HEK293T (cell line): ENCODE measurements at places on chromosomes 3 and 15.

DNA sequence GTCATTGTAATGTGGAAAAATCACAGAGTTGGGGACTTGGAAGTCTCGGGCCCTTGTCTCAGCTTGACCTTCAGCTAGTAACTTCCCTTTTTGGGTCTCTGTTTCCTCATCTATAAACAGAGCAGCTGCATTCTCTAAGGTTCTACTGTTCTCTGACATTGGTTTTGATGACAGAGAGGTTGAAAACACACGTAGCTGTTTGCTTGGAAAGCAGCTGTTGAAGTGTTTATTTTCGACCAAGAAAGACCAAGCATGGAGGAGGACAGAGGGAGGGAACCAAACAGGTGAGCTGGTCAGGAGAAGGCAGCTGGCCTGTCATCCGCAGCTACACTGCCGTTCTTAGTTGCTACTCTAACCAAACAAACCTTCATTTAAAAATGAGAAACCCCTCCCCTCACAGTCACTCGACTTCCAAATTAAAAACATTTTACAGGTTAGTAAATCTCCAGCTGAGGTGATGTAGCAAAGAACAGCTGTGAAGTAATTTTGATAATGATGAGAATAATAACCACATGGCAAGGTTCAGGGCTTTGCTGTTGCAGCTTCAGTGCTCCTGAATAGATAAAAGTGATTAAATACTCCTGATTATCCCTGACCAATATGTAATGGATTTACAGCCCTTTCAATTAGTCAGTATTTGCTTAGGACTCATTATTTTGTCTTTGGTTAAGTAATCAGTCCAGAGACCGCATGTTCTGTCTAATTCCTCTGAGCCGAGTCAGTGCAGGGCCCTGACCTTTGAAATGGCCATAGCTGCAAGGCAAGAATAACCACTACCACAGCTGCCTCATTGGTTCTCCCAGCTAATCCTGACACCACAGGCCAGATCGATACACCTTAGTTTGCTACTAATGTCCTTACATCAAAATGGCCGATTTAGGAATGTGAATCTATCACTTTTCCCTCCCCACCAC, 65.3 kb downstream of the MEIS2 start:
- DNase-seq = no peak

DNA sequence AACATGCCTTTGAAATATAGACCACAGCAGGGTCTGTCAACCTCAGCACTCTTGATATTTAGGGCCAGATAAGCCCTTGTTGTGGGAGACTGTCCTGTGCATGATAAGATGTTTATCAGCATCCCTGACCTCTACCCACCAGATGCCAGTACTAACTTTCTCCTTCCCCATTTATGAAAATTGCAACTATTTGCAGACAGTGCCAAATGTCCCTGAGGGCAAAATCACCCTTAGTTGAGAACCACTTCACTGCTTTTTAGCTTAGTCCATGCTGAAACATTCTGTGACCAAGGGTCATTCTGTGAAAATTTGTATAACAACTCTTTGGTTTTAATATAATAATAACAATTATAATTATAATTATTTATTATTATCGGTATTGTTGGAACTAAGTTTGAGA, 1032.4 kb downstream of the MCTP2 start:
- DNase-seq = no peak

- DNase-seq = no peak
These were observed 43.9 kb downstream of the RPL22L1 start for GRCh38 chr3:170826047-170826446.

- DNase-seq = no peak
These were observed 449.9 kb downstream of the PDCD6IP start for GRCh38 chr3:34248352-34248751.

- no peak for DNase-seq
These were observed 9.4 kb upstream of the SMCO1 start for GRCh38 chr3:196524527-196524926.

DNA sequence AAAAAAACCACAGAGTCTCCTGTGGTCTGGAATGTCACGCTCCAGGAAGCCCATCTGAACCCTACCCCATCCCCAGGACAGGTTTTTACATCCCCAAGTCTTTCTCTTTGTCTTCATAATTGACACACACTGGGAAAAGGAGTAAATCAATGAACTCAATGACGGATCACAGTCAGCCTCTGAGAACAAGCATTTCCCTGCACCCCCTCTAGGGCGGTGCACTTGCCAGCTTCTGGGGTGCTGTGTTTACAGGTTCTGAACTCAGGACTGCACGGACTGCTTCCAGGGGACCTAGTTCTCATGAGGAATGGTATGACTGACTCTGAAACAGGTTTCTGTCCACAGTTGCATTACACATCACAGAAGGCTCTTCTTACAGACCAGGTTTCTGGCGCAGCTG, 81.1 kb downstream of the NUP210 start:
- no peak for DNase-seq

GRCh38 chr15:73323956-73324355, 44.8 kb downstream of the HCN4 start:
- no peak for DNase-seq

- no peak for DNase-seq
These were observed 243.5 kb upstream of the MANF start for GRCh38 chr3:51141573-51141972.

DNA sequence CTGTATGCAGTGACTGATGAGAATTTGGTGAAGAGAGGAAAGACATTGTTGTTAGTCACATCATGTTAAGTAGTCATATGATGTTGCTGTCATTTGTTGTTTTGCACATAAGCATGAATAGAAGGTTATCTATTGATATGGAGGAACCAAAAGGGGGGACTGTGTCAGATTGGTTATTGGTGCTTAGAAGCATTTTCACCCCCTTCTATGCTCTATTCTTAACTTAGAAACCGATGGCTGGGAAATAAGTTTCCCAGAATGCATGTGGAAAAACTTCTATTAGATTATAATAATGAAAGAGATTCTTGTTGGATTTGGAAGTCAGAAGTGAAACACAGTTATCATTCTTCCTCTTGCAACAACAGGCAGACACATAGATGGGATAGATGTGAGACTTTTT, 33.2 kb upstream of the CADM2 start:
- DNase-seq = no peak

DNA sequence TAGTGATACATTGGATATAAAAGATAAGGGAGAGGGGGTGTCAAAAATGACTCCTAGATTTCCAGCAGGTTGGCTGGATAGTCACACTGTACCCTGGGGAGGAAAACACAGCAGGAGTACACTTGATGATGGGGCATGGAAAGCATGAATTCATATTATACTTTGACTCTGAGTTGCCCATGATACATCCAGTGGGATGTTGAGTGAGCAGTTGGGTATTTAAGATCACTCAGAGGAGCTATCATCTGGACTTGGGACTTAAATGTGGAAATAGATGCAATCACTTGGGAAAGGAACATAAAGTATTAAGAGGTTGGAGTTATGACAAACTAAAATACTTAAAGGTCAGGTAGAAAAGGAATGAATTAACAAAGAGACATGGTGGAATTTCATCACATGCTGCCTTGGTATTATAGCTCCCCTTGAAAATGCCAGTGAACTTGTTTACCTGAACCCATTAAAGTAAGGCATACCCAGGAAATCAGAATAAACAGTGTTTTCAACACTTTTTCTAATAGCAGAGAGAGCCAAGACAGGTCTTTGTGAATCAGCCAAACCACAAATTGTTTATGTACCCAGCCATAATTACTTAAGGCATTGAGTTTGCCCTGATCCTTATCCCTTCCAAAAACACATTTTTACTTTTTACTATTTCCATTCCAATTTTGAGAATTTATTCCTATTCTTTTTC, 49.9 kb upstream of the ABI3BP start:
- DNase-seq = no peak

DNA sequence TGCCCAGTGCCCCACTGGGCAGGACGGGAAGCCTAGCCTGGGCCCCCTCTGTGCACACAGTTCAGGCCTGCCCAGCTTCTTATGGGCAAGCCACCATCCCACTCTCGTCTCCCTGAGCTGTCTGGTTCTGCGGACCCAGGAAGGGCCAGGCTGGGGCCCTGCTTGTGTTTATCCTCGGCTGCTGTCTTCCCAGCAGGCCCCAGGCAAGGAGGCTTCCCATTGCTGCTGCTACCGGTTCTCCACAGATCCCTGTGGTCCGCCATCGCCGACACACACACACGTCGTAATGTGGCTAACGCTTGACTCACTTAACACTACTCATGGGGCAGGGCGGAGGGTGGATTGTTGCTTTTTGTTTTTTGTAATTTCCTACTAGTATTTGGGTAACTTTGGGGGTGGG, 52.4 kb upstream of the SLC6A1 start:
- no peak for DNase-seq

DNA sequence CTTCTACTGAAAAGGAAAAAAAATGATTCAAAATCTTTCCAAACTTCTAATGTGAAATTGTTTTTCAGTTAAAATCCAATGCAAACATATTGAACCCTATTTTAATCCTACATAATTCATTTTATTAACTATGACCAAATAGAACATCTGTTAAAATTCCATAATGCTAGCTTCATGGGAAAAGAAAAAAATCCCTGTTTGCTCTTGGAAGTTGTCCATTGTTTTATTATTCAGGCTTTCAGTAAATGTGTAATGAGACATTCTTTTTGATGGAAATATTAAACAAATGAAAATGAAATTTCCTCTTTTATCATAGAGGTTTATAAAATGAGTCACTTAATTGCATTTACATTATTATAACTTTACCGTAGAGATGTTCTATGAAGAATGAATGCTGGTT, 49.5 kb downstream of the SLC25A26 start:
- DNase-seq = no peak

DNA sequence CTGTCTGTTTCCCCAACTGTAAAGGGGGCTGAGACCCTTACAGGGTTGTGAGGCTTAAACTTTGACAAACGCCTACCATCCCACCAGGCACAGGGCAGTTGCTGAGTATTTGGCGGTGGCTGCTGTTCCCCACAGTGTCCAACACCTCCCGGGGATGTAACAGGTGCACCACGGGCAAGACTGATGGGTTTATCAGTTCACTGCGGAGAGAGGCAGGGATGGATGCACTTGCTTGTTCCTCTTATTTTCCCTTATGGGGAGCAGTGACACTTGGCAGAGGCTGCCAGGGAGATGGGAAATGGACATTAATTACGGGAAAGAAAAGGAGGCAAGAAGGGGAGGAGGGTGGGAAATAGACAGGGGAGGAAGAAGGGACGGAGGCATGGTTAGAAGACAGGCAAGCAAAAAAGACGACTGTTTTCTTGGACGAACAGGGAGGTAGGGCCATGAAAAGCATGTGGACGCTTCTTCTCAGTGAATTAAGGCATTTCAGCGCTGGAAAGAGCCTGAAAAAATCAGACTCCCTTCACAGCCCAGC, 16.6 kb upstream of the ADIPOQ start:
- no peak for DNase-seq

- no peak for DNase-seq
These were observed 166.8 kb upstream of the COL8A1 start for GRCh38 chr3:99471353-99472323.

DNA sequence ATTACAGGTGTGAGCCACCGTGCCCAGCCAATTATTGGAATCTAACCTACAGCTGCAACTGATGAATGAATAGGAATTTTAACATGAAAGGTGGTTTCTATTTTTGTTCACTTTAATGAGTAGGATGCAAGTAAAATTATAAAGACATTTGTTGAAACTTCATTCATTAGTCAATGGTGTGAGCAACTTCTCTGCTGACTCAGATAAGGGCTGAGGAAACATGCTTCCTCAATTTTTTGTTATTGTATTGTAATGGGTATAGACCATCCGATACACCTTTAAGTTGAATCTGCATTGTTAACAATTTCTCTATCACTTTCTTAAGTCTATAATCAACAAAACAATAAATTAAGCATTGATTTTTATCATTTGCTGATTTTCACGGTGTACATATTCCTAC, 127.8 kb downstream of the STAG1 start:
- no peak for DNase-seq

GRCh38 chr15:68646696-68647095, 67.9 kb downstream of the CORO2B start:
- no peak for DNase-seq

DNA sequence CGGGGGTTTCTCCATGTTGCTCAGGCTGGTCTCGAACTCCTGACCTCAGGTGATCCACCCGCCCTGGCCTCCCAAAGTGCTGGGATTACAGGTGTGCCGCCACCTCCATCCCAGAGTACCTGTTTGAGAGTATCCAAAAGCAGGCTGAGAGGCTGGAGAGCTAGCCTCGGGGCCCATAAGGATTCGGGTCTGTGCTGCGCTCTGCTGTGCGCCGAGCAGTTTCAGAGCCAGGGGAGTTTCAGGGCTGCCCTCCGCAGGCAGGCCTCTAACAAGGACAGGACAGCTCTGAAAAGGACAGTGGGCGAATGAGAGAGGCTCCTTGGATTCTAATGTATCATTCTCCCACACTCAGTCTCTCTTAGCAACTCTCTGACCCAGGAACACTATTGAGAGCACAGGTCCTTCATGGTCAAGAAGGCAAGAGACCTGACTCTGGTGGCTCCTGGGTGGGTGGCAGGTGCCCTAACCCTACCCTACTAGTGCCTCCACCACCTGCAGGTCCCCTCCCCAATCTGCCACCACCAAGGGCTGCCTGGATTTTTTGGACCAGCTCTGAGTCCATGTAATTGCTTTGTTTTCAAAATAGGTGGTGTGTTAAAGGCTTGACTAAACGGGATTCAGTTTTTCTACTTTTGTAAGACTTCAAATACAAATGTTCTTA, 27.8 kb downstream of the MAGEF1 start:
- DNase-seq = no peak

DNA sequence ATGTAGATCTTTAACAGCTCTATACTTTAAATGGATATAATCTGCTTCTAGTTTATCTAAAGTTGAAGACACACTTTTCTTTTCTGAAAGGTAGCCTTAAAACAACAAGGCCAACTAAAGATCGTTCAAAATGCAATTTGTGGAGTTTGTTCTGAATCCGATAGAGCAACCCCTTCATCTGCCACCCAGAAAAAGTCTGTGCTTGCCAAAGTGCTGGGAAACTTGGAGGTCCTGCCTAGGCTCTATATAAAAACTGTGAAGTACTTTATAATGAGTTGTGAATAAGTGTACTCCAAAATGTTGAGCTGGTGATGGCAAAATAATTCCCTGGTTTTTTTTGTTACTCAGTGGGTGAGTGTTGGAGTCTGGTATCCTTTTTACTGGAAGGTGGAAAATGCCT, 12.5 kb downstream of the GLDN start:
- DNase-seq = no peak

GRCh38 chr3:184733181-184733580, 21.3 kb upstream of the MAGEF1 start:
- DNase-seq = no peak
